ENCODE measurements at places on chromosomes 3 and 15.

DNA sequence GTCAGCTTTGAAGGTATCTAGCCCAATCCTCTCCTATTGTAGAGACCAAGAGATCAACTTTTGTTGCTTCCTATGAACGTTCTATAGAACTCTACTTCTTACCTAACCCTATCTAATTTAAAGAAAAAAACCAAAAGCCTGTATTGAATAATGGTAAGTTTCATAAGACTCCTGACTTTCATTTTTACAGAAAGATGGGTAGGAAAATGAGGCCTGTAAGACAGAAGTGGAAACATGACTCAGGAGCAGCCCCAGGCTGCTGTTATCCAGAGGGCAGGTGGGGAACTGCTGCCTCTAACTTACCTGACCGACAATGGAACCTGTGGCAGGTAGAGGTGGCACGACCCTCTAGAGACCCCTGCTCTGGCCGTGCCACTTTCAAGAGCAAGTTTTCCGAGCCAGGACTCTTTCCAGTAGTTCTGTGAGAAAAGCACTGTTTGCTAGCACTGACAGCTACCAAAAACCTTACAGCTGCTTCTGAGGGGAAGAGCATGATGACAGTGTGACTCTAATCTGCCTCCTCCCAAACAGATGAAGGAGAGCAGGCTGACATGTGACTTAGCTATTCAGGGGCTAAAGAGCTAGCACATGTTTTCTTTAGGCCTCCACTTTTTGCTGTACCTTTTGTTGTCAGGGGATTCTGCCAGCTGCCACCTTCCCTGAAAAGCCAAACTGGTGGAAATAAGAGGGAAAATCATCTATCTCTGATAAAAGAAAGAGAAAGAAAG lies 17.5 kb downstream of the POPDC2 start:
- DNase-seq = no peak

DNA sequence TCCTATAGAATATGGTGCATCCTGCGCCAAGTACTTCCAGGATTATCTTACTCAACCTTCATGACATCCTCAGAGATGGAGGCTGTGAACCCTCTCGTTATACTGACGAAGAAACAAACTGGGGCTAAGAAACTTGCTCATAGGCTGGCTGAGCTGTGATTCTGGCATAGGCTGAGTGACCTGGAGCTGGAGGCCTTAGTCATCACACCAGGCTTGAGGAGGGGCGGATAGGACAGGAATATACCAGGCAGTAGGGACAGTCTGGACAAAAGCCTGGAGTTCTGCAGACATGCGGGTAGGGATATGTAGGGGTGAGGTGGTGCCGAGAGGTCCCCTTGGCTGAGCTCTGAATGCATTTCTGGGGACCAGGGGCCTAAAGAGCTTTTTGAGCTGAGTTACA lies 18.1 kb downstream of the HEMK1 start:
- DNase-seq = no peak

DNA sequence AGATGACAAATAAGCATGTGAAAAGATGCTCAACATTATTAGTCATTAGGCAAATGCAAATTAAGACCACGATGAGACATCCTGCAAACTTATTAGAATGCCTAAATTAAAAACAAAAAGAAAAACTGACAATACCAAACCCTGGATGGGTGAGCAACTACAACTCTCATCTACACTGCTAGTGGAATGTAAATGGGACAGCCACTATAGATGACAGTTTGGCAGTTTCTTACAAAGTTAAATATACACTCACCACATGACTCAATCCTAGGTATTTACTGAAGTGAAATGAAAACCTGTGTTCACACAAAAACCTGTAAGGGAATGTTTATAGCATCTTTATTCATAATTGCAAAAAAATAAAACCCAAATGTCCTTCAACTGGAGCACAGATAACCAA lies 74.7 kb downstream of the NPTN start:
- DNase-seq = no peak

GRCh38 chr3:42067326-42067725 lies 23.8 kb upstream of the TRAK1 start:
- no peak for DNase-seq

DNA sequence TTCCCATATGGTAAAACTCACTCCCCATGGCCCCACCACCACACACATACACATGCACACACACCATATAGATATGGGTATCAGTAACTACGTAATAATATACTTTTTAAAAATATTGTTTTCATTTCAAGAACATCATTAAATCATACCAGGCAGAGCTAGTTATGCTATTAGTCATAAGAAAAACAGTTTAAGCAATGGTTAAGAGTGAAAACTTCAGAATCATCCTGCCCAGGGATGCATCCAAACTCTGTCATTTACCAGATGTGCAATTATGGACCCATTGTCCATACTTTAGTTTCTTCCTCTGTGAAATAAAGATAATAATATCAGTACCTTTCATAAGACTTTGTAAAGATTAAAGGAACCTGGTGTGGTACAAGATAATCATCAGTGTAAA lies 608.3 kb downstream of the RBMS3 start:
- DNase-seq = no peak

DNA sequence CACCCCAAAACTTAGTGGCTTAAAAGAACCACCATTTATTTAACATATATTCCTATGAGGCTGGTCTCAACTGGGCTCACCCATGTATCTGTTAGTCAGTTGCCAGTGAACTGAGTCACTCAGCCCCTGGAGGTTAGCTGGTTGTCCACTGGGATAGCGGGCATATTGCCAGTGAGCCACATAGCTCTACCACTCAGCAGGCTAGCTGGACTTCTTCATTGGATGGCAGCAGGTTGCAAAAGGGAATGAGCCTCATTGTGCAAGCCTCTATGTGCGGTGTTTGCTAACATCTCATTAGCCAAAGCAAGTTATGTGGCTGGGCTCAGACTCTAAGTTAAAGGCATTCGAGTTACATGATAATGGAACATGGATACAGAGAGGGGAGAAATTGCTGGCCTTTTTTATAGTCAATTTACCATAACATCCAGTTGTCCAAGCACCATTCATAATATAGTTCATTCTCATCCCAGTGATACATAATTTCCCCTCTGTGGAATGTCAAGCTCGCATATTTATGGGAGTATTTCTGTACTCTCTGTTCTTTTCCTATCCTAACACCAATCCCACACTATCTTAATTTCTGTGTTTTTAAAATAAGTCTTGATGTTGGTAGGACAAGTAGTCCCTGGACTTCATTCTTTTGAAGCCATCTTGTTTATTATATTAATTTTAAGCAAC lies 8.7 kb downstream of the BTD start:
- DNase-seq = no peak

DNA sequence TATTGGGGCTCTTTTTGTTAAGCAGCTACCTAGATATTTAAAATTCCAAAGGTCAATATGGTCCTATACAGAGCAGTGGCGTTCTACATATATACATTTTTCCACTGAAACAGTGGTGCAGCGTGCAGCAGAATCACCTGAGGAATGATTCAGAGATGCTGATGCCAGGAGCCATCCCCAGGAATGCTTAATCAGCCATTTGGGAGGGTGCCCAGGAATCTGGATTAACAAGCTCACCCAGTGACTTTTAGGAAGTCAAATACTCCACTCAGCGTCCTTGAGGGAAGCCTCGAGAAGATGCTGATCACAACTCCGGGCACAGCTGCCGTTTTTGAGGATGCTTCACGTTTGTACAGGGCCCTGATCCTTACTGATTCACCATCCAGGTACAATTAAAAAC lies 82.6 kb upstream of the ARHGEF3 start:
- no peak for DNase-seq

GRCh38 chr3:142577696-142578328 lies 721 bp downstream of the ATR start:
- no peak for DNase-seq

GRCh38 chr3:50517721-50518206 lies 14.3 kb upstream of the CACNA2D2 start:
- DNase-seq = no peak

DNA sequence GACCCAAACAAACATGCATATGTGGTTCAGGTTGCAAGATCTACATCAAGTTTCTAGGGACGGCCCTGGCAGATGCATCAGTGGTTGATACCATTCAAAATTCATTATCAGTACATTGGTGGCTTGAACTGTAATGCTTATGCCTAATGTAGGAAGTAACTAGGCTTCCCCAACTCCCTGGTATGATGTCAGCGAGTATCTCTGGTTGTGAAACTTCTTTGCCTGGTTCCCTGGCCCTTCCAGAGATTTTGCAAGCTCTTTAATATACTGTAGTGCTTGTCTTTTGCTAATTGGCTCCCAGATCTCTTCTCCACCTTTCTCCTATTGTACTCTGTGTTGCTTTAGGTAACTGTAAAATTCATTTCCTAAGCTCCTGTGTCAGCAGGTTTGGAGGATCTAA lies 114.8 kb upstream of the RARB start:
- DNase-seq = no peak

DNA sequence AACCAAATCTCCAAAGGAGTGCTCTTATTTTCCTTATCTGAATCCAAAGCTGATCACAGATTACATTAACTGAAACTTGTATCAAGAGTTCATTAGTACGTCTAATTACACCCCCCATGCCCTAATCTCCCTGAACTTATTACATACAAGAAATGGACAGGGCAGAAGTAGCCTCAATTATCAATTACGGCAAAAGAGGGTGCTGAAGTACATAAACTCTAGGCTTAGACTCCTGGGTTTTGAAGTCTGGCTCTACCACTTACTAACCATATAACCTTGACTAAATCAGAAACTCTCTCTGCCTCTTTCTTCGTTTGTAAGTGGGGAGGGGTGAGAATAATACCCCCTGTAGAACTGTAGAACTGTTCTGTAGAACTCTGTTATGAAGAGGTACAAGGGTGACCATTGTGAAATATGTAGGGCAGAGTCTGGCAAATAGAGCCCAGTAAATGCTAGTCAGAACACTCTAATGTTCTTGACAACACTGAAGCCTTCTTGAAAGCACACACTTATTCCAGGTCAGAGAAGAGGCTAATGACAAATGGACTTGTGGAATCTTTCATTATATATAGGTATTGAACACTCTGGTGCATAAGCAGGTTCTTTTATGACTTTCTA lies 19.6 kb upstream of the OR5K4 start:
- no peak for DNase-seq

- DNase-seq = no peak
These were observed 15.5 kb upstream of the CHD2 start for GRCh38 chr15:92884436-92885223.

GRCh38 chr15:49303003-49303402 lies 120.0 kb upstream of the FGF7 start:
- no peak for DNase-seq

GRCh38 chr3:146861262-146861661 lies 256.1 kb upstream of the PLSCR5 start:
- no peak for DNase-seq

DNA sequence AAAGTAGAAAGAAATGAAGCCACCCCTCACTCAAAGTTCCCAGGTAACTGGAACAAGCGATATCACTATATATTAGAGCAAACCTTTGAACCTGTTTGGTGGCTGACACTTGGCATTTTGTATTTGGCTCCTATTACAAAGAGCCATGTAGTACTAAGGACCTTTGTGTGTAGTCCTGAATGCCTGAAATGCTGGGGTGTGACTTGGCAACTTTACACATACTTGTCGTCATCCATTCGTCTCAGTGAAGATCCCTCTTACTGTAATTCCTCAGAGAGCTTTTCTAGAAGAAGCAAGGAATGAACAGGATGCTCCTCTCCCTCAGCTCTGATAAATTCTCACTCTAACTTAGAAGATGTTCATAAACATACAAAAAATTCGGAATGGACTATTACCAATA lies 216.1 kb upstream of the CDIN1 start:
- no peak for DNase-seq

- DNase-seq = no peak
These were observed 2.7 kb downstream of the PXYLP1 start for GRCh38 chr3:141234283-141234682.

Data from activated CD8-positive, alpha-beta memory T cell treated with anti-CD3 and anti-CD28 coated beads for 1 hour (primary cell).